ENCODE measurements at places on chromosomes 6 and 20.
A peak's percentile ranks its signal among the peaks of the same experiment; 100 is the strongest.

DNA sequence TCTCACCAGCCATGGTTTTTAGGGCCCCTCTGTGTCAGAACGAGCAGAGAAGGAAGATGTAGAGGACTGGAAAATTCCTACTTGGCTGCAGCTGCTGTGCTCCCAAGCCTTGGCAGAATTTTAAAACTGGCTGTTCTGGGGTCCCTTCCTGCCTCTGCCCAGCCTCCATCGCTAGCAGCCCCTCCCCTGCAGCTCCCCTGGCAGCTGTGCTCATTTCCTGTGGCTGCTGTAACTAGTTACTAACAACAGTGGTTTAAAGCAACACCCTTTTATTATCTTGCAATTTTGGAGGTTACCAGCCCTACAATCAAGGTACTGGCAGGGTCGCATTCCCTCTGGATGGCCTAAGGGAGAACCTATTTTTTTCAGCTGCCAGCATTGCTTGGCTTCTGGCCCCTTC lies 3.7 kb upstream of the CST11 start:
- DNase-seq: no peak

DNA sequence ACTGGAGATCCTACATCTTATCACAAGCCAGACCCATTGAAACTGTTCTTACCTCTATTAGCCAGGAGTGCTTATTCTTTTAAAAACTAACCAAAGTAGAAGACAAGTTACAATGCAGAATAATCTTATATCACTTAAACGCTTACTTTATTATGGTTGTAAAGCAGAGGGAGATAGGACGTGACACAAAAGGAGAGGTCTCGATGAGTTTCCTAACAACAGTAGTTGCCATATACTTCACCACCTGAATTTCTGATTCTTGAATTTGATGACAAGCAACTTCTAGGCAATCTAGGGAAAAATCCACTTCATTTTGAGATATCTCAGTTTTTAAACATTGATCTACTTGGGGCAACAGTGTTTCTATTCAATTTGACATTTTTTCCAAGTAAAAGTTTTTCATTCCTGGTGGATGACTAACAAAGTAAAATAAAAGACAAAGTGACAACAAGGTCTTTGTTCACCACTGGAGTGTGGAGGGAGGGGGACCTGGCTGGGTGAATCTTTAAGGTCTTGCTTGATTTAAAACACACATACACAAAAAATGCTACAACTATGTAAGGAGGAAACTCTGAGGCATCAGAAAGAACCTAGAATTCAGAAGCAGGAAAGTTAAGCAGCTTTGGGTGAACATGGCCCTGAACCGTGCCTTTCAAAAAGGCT lies 110.9 kb downstream of the SMLR1 start:
- no peak for DNase-seq

- DNase-seq: no peak
Observed at GRCh38 chr6:140684776-140685550, 1310.5 kb upstream of the CITED2 start.

DNA sequence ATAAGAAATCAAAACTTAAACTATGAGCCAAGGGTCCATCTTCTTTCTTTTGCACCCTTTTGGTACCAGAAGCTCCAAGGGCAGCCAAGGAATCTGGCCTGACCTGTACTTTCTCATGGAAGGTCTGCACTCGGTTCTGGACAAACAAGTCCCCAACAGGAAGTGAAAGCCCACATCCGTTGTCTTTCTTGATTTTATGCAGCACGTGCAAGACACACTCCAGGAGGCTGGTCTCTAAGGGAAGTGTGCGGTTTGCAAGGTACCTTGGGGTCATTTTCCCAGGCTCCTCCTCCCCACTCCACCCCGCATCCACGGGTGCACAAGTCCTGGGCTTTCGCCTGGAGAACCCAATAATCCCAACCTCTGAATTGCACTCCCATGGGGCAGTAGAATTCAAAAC lies 101.9 kb downstream of the NFATC2 start:
- no peak for DNase-seq

- DNase-seq: no peak
Observed at GRCh38 chr6:37239526-37239925, 18.0 kb upstream of the TBC1D22B start.

GRCh38 chr20:3000852-3001523 lies 42.4 kb upstream of the GNRH2 start:
- DNase-seq: peak; percentile 92

DNA sequence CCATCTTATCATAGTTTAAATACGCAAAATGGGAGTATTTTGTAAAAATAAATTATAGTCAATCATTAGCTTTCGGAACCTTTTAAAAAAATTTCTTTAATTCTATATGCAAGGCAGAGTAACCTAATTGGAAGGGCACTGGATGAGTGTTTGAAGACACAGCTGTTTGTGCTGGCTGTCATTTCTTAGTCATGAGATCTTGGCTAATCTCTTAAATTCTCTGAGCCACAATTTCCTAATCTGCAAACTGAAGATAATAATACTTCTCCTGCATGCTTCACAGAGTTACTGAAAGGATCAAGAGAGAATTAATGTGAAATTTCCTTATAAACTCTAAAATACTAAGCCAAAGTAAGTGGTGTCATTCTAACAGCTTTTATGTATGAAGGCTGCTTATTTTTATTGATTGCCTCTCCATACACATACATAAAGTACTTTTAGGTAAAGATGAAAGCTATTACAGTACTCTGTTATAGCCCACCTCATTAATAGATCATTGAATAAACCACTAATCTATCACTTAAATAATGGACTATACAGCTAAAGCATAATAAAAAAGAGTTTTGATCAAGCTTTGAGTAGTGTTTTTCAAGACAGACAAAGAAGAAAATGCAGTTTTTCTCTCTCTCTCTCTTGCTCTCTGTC lies 383.7 kb upstream of the IRAK1BP1 start:
- DNase-seq: no peak

GRCh38 chr6:37344308-37344707 lies 9.5 kb upstream of the RNF8 start:
- no peak for DNase-seq

DNA sequence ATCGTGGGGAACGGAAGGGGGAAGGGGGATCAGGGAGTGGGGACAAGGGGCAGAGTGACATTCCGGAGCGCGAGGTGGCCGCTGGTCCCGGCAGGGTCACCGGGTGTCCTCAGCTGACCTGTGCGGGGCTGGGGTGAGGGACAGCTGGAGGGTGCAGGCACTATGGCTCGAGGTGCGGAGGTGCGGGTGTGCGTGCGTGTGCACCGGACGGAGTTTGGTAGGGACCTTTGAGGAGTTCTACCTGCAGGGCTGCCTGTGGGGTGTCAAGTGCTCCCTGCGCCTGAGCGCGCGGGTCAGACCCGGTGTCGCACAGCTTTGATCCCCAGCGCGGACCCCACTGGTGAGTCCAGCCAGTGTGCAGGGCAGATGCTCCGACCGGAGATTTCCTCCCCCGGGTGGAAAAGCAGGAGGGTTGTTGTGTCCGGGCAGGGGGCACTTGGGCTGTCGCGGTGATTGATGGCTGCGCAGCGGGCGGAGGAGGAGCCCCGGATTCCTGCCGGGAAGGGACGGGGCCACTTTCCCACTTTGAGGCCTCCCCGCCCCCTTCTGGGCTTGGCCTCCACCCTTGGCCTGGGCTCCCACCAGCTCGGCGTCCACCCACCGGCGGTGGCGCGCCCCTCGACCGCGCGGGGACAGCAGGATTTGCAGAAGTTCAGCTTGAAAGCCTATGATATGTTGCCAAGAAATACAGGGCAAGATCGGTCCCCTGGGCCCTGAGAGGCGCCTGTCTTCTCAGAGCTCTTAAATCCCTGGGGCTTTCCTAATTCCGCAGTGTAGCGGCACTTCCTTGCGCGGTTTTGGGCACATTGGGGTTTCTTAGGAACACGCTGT lies 658 bp downstream of the RIN2 start:
- peak; percentile 22 for DNase-seq

DNA sequence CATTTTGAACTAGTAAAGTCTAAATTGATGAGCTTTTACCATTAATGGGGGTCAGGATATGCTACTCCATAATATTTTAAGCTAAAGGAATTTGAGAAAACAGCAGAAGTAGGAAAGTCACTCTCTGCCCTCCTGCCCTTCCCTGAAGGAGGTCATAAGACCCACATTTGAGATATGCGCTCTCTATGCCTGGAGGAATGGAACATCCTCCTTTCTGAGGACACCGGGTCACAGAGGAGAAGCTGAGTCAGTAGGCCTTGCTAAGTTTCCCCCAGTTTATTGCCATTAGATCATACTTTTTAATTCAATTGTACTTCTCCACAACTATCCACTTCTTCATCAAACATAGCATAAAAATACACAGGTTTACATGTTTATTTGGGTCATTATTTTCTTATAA lies 40.3 kb downstream of the AKAP7 start:
- DNase-seq: no peak

DNA sequence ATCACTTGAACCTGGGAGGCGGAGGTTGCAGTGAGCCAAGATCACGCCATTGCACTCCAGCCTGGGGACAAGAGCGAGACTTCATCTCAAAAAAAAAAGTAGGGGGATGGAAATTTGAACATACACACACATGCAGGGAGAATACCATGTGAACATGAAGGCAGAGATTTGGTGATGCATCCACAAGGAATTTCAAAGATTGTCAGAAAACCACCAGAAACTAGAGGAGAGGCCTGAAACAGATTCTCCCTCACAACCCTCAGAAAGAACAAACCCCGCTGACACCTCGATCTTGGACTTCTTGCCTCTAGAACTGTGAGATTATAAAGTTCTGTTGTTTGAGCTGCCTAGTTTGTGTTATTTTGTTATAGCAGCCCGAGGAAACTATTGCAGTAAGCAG lies 125.5 kb downstream of the GPX5 start:
- no peak for DNase-seq

- DNase-seq: no peak
Observed at GRCh38 chr20:922781-923180, 6.6 kb upstream of the ANGPT4 start.

GRCh38 chr20:35463455-35464300 lies 8.3 kb downstream of the CEP250 start:
- peak; percentile 90 for DNase-seq

DNA sequence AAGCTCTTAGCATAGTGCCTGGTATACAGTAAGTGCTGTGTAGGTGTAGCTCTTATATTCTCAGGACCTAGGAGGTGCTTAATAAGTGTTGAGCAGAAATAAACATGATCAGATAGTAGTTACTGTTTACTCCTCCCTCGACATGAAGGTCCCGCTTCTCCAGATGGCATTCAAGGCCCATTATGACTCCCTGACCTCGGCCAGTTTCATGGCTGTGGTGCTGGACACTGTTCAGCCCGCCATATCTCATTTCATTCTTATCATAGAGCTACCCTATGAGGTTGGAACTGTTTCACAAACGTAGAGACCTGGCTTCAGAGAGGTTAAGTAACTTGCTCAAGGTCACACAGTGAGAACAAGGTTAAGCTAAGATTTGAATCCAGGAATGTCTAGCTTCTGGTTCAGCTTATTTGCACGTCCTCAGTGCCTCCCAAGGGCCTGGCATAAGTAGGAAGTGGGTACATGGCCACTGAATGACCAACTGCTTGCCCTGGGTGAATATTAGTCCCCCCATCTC lies 39.0 kb downstream of the CD40 start:
- no peak for DNase-seq

DNA sequence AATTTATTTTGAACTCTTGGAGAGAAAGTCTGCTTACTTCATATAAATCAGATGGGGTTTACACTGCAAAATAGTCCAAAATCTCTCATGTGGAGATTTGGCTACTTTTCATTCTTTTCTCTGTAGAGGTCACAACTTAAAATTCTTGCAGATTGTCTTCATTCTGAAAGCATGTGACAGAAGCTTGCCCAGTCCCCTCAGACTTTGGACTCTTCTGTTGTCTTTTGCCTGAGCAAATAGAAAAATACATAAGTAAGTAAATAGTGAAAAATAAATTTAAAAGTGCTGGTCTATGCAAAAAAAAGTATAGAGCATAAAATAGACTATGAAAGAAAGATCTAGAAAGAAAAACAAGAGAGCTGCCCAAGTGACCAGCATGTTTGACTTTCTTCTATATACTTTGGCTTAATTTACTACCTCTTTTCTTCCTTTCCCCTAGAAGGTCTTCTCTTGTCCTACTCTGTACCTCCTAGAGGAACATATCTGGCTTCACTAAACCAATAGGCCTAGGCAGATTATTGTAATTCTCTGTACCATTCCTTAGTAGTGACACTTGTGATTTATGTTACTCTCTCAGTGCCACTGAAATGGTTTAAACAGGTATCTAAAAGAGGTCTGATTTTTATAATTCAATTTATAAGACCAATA lies 260.9 kb downstream of the TENT5A start:
- DNase-seq: no peak

- no peak for DNase-seq
Observed at GRCh38 chr6:155155787-155156447, 107.9 kb upstream of the CLDN20 start.

DNA sequence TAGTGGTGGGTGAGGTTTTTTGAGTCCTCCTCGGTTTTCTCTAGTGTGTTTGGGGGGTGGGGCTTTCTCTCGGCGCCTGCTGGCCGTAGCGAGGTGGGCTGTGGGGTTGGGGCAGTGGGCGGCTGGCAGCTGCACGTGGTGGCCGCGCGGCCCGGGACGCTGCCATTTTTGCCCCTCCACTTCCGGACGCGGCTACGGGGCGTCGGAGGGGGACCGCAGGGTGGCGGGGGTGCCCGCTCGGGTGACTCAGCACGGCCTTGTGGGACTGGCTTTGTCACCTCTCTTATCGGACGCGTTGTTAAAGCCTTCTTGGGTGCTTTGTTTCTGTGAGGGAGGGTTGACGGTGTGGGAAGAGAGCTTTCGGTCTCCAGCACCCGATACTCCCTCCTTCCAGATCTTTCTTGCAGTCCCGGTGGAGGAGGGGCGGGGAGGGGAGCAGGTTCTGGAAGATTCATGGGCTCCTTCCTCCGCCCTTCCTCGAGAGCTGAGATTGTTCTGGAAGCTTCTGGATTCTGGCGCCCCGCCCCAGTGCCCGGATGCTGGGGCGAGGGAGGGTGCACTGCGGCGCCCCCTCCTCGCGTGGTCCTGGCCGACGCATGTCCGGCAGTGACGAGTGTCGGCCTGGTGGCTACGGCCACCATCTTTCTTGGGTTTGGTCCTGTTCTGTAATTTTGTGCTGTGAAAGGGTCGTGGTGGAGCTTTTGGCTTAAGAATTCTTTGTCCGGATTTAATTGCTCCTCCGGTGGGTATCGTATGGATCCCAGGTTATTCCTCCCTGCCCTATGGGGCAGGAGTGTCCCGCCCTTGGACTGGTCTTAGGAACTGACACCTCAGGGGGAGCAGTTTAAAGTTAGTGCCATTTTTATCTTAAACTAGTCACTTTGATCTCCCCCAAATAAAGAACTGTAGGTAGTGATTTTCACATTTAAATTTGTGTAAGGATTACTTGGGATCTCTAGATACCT lies 719 bp downstream of the HSP90AB1 start:
- peak; percentile 90 for DNase-seq

GRCh38 chr6:145729887-145730286 lies 5.4 kb downstream of the EPM2A start:
- DNase-seq: no peak

- no peak for DNase-seq
Observed at GRCh38 chr6:167793421-167793820, 33.3 kb upstream of the AFDN start.

GRCh38 chr6:121794630-121795029 lies 359.2 kb downstream of the GJA1 start:
- DNase-seq: no peak

DNA sequence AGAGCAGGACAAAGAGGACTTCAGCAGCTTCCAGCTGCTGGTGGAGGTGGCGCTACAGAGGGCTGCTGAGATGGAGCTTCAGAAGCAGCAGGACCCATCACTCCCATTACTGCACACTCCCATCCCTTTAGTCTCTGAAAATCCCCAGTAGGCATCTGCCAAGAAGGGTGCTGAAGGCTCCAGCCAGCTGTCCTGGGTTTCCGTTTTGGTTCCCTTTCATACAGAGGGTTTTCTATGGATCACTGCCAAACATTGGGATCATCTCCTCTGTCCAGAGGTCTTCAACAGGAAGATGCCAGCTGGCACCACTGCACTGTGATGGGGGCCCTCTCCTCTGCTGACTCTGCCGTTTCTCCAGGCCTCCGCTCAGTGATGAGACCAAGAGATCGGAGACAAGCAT lies 14.3 kb upstream of the RAB5IF start:
- DNase-seq: no peak

Measured in hematopoietic multipotent progenitor cell treated with erythropoietin and hydrocortisone succinate and interleukin-3 and kit ligand, for 6 days (in vitro differentiated cells).